ENCODE measurements at places on chromosomes 2 and 18. TPM values are rescaled to one million over a fixed set of nuclear protein-coding genes. Genes with fewer than 3 reads are reported as not detected.

The RND3 gene
- 23.0 TPM for total RNA-seq

The CAPN13 gene
- not detected for total RNA-seq

The MEP1B gene
- total RNA-seq, result not detected

The CPLX4 gene
- total RNA-seq, result not detected

The GAREM2 gene
- total RNA-seq, result 0.44 TPM

The NR4A2 gene
- 0.20 TPM for total RNA-seq

The IL36A gene
- total RNA-seq, result not detected

The POTEI gene
- total RNA-seq, result 0.79 TPM

The CNDP1 gene
- total RNA-seq, result not detected

GRCh38 chr2:46706264-46706983, 209.2 kb downstream of the MCFD2 start:
- peak; percentile 27 for DNase-seq

DNA sequence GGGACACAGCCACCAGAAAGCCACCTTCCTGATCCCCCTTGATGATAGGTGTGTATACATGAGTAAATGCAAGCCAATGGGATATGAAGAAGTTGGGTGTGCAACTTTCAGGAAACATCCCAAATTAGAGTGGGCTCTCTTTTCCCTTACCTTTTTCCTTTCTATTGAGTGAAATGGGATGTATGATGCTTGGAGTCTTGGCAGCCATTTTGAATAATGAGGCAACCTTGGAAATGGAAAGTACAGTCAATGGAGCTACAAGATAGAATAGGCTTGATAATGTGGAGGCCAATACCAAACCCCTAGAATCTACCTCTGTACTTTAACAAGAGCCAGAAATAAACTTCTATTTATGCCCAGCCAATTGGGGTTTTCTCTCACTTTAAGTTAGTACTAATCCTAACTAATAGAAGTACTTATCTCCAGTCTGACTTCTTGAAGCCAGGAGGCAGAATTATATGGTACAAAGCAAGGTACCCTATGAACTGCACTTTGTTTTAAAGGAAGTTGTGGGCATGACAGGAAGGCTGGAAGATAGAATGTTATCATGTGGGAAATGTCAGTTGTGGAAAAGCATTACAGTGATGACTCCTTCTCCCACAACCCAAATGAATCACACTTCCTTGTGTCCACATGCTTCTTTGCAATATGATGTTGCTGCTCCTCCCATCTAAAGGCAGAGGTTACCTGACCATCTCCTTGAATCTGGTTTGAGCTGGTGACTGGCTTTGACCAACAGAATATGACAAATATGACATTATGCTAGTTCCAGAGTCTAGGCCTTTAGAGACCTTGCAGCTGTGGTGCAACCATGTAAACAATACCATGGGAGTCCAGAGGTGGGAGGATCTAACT, 12.9 kb upstream of the NABP1 start:
- no peak for DNase-seq

GRCh38 chr2:121093692-121094091, 191.3 kb downstream of the TFCP2L1 start:
- no peak for DNase-seq

DNA sequence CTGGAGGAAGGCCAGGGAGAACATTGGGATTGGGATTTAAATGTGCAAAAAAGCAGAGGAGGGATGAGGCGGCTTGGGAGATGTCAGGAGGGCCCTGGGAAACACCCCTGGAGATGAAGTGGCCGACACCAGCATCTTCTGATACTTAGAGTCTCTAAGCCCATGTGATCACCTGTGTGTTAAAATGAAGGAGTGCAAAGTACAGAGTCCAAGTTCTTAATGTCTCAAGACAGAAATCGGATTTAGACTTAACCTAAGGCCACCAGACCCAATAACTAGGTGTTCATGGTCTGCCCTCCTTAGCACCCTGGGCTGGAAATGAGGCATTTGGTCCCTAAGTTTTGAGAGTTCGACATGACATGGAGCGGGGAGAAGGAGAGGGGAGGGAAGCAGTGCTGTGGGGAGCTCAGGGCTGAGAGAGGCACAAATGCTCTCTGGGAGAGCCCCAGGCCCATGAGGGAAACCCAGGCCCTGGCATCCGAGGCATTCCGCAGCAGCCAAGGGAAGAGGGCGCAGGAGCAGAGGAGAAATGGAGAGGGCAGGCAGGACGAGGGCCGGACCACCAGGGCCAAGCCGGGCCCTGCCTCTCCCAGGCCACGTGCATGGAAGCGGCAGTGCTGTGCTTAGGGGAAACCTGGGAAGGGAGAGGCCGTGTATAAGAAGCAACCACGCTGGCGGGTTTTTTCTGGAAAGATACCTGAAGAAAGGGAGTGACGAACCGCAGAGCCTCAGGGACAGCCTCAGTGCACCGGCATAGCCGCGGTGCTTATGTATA, 63.3 kb downstream of the SFXN5 start:
- DNase-seq, result no peak

DNA sequence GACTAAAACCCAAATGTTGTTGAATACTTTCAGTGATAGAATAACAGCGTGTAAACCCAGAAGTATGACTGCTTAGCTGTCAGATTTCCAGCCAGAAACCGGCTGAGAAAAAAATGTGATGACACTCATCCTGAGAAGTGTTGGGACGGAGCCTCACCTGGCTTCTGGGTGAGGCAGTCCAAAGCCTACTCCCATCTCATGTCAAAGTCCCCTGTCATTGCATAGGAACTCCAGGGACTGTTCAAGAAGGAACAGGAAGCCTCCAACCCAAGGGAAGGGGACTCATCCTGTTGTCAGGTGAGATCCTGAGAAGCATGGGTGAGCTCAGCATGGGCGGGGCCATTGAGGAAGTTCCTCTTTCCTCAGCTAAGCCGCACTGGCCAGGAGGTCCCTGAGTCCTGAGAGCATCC, 11.3 kb upstream of the CHRNA1 start:
- DNase-seq, result no peak

GRCh38 chr2:25983735-25984134, 1.4 kb upstream of the KIF3C start:
- no peak for DNase-seq

GRCh38 chr18:56627991-56628390, 10.4 kb downstream of the TXNL1 start:
- no peak for DNase-seq

DNA sequence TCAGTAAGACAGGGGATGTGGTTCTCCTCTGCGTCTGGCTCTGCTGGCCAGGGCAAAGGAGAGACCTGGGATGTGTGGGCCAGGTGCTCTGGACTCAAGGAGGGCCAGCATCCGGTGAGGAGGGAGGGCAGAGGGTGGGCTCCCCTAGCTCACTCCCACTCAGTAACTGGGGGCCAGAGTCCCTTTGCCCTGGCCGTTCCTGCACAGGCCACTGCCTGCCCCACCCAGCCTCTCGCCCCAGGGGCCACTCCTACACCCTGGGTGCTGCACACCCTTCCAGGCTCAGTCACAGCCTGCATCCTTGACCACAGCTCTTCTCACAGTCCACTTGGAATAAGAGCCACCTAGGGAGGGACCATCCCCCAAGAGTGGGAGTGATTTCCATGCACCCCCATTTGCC, 41.0 kb downstream of the SNED1 start:
- DNase-seq, result no peak

DNA sequence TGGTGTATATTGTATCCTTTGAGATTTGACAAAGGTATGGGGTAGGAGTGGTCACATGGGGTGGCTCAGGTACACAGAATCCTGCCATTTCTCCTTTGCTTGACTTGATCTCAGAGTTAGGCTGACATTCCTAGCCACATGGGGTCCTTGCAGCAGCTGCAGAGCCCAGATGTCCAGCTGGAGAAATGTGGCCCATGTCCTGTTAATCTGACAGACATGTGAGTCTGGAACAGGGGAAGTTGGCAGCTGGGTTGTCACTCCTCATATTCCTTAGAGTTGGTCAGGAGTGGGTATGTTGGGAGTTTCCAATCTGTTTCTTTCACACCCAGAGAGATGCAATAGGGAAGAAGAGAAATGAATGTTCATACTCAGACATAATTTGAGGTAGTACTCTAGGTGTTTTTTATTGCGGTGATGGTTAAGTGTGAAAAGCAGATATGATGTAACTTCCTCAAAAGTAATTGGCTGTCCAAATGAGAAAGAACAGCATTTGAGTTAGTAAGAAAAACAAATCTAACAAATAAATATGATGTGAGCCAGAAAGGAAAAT, 402.6 kb upstream of the MEIS1 start:
- DNase-seq, result no peak

DNA sequence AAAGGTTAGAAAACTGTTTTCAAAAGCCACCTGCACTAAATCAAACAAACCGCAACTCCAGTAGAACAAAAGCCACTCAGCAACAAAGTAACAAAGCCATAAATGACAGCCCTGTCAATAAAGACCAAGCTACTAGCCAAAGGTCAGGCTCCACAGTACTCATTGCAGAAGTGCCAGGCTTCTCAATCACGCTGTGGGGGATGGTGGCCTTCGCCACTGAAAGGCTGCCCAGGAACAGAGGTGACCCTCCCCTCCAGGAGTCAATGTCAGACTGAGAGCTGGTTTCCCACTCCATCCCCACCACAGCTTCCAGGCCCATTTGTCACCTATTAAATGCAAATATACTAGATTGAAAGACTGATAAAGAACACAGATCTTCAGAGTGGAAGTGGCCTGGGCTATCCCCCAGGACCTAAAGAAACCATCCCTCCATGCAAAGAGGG, 5.9 kb downstream of the ATP8B1 start:
- no peak for DNase-seq

GRCh38 chr2:129923265-129924091, 56.0 kb upstream of the RAB6C start:
- DNase-seq, result peak; percentile 54

DNA sequence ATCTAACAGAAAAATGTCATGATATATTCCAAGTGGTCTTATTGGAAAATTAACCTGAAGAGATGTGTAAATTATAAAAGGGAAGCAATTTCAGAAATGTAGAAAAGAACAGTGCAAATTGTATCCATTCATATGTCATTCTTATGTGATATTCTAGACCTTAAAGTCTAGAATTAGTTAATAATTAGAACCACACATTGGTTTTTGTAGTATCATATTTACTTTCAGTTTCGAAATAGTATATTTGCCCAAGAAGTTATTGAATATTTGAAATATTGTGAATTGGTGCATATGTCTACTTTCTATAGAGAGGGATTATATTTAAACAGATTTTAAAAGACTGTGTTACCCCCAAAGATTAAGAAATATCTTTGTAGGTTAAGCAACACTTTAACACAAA, 1348.6 kb upstream of the ACVR2A start:
- DNase-seq, result no peak

DNA sequence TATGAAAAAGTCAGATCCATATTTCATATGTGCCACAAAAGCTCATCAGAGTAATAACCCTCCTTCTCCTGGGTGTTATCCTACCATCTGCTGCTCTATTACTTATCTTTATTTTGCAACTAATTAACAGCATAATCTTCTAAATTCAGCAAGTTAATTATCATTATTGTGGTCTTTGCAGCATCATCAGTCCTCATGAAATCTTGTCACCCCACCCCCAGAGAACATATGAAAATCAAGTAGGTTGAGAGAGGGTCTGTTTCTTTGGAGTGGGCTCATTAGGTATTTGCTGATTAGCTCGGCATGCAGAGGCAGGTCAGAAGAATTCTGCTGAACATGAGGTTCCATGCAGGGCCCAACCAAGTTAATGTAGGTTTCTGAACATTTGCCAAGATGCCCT, 64.8 kb downstream of the ATF2 start:
- DNase-seq, result no peak

DNA sequence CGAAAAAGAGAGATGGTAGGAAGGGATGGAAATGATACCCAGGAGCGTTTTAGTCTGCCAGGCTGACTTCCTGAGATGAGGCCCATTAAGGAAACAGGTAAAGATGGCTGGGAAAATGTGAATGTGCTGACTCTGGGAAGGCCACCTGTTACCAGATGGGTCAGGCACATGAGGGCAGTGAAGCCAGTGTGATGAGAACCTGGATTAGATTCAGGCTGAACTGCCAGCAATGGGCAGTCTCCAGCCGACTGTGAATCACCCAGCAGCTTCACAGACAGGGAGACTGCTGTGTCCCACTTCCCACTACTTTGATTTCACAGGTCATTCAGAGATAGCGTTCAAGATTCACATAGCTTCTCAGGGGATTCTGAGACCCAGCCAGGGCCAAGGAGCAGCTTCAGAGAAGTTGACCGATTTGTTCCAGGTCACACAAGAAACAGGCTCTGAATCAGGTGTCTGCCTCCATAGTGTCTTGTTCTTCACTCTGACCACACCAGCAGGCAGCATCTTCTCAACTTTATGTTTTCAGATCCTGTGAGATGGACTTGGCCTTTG, 26.4 kb downstream of the CAPN13 start:
- DNase-seq, result no peak

- DNase-seq, result no peak
These were observed 32.1 kb downstream of the PLEKHM3 start for GRCh38 chr2:207993151-207993763.

DNA sequence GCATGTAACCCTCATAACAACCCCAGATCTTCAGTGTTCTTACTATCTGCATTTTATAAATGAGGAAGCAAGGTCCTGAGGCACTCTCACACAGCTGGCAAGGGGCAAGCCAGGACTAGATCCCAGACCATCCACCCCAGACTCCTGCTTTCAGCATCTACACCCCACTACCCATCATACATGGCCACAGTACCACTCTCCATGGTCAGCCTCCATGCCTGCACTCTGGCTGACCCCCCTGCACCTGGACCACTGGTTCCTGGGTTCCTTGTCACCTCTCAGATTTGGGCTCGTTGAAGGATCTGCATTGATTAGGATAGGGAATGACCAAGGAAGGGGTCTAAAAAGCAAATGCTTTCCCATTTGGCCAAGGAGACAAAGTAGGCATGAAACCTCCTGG, 36.0 kb upstream of the TEX51 start:
- DNase-seq, result no peak

DNA sequence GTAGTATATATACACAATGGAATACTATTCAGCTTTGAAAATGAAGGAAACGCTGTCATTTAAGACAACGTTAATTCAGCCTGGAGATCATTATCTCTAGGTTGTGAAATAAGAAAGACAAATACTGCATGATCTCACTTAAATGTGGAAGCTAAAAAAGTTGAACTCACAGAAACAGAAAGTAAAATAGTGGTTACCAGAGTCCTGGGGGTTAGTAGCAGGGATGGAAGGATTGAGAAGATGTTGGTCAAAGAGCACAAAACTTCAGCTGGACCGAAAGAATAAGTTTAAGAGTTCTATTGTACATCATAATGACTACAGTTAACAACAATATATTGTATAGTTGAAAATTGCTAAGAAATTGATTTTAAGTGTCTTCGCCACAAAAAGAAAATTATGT, 670.3 kb downstream of the NR4A2 start:
- no peak for DNase-seq

DNA sequence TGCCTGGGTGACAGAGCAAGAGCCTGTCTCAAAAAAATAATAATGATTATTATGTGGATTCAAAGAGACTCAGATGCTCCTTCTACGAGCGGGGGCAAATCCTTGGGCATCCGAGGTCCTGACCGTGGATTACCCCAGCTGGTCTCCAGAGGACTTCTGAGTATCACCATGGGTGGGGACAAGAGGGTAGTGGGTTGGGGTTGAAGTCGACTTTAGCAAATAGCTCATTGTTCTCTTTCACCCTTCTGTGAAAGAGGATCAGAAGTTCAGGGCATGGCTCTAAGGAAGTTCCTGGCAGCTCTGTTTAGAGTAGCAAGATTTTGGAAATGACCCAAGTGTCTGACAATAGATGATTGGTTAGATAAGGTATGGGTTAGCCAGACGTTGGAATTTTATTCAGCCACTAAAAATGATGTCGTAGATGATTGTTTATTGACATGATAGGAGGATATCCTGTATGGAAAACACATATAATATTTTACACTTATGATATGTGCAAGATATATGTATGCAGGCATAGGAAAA, 59.0 kb upstream of the SPRED2 start:
- peak; percentile 14 for DNase-seq

GRCh38 chr18:48715711-48716361, 177.0 kb downstream of the CTIF start:
- no peak for DNase-seq

Measured in lung microvascular endothelial cell (primary cell).